ENCODE measurements at places on chromosomes 5 and 9.

DNA sequence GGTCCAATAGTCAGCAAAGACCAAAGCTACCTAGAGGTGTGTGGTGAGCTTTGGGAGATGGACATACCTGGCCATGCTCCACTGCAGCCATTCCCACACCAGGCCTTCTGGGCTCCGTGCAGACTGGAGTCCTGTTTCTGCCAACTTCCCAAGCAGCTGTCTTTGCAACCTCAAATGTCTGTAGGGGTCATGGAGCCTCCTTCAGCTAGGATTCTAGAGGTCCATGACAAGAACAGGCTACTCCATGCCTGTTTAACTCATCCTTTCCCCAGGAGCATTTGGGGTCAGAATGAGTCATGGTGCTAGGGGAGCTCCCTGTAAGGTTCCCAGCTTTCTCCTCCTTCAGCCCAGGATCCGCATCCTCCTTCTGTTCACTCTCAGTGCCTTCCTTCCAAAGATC is 17.1 kb downstream of the VPS13A start:
- DNase-seq, result no peak

DNA sequence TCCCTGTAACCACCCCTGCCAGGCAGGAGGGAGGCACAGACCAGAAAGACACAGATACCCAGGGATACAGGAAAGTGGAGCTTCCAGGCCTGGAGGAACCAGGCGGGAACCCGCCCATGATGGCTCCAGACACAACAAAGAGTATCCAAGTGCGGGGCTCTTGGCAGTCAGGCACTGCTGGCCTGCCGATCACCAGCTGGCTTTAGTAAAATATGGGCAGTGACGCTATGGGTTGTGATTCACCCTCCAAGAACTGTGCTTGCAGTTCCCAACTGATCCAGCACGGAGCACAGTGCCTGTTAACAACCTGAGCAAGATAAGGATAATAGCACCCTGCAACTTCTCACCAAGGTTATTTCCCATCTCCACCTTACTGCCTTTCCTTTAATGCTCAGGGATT is 463.3 kb downstream of the IRX1 start:
- no peak for DNase-seq

- DNase-seq, result no peak
Measured at GRCh38 chr9:89888677-89889076, 283.9 kb downstream of the GADD45G start.

DNA sequence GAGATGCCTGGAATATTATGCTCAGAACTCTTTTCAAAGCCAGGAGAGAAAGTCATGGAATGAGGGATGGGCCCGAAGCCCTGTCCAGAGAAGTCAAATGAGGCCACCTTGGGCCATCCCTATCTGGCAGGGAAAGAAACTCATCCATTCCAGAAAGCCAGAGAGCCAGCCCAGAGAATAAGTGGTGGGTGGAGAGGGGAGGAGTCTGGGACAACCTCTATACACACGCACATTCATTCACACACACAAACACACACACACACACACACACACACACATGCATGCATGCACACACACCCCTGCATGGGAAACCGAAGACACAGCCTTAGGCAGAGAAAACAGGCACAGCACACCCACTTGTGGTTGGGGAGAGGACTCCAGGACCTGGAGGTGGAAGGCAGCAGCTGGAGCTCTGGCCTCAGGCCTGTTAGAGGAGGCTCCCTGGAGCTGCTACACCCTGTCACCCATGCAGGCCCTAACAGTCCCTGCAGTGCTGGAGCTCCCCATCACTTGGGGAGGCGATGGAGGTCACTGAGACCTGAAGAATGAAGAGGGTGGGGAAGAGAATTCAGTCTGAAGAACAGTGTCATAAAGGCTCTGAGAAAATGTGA is 38.0 kb downstream of the TGFBI start:
- no peak for DNase-seq

DNA sequence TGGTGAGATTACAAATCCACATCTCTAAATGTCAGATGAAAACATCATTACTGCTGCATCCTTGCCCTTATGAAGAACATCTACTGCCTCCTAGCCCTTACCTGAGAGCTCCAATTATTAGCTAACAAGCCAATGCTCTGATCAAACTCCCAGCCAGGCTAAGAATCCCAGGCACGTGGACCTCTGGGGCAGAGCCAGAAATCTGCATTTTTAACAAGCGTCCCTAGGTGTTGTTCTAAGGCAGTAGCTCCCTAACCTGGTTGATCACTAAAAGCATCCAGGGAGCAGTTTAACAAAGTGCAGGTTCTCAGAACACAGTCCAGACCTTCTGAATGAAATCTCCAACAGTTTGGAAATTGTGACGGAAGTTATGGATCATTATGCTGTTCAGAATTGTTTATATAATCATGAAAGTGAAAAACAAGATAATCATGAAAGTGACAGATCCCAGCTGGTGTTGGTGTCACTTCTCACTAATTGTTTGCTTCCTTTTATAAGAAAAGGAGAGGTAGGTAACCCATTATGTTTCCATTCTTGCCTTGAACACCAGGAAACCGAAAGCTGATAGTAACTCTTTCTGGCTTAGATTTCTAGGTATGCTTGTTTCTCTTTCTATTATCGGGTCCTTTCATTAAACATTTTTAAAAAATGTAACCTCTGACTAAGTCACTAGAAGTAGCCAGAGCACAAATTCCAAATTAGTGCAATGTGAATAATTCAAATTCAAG is 216.5 kb upstream of the NR4A3 start:
- DNase-seq, result no peak

DNA sequence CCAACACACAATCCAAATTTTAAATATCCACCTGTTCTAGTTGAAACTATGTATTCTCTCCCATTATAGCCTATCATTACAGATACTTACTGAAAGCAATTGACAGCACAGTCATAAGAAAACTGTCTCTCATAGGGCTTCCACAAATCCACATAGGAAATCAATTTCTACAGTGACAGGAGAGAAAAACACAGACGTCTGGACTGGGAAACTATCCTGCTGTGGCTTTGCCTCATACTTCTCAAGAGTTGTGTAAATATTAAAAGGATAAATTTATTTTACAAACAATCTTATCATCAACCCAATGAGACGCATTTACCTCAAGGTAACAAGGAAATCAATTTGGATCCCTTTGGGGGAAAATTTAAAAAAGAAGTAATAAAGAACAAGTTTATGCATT is 517.5 kb downstream of the EFNA5 start:
- no peak for DNase-seq

DNA sequence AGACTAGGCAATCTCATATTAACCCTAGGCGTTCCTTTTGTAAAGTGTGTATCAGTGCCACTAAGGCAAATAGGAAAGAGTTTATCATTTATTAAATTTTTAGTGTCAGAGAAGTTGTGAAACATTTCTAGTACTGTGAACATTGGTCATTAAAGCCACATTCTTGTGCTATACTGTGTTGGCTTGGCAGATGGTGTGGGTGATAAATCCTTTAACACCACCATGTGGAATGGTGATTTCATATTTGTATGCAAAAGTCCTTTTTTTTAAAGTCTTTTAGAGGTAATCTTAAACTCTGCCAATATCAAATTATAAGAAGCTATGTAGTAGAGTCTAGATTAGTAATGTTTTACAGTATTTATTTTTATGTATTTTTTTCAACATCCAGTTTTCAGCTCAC is 18.1 kb downstream of the SLC12A2 start:
- no peak for DNase-seq

All from DND-41 (cell line).